Peyer's patch (tissue), 4 donors: ENCODE measurements at places on chromosomes 11 and 22. TPM values are rescaled to one million over a fixed set of nuclear protein-coding genes. Genes with fewer than 3 reads are reported as not detected.

DNA sequence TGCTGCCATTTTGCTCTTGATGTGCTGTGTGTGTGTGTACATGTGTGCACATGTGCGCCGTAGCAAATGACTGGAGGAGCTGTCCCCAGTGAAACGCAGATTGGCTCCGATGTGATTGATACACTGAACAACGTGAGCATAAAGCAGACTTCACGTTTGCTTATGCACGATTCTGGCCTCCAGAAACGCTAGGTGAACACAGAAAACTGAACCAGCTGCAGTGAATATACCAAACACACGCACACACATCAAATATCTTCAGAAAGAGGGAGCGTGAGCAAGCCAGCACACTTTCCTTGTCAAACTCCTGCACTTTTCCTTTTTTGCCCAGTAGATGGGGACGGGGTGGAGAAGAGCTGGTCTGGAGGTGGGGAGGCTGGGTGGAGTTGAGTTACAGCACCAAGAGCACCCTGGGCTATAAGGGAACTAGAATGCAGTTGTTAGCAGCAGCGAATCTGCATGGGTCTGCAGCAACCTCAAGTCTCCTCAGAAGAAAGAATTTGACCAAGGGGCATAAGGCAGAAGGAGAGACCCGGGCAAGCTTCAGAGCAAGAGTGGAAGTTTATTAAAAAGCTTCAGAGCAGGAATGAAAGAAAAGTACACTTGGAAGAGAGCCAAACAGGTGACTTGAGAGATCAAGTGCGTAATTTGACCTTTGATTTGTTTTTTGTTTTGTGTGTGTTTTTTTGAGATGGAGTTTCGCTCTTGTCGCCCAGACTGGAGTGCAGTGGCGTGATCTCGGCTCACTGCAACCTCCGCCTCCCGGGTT is 77.8 kb upstream of the CADM1 start:
- no peak for DNase-seq

DNA sequence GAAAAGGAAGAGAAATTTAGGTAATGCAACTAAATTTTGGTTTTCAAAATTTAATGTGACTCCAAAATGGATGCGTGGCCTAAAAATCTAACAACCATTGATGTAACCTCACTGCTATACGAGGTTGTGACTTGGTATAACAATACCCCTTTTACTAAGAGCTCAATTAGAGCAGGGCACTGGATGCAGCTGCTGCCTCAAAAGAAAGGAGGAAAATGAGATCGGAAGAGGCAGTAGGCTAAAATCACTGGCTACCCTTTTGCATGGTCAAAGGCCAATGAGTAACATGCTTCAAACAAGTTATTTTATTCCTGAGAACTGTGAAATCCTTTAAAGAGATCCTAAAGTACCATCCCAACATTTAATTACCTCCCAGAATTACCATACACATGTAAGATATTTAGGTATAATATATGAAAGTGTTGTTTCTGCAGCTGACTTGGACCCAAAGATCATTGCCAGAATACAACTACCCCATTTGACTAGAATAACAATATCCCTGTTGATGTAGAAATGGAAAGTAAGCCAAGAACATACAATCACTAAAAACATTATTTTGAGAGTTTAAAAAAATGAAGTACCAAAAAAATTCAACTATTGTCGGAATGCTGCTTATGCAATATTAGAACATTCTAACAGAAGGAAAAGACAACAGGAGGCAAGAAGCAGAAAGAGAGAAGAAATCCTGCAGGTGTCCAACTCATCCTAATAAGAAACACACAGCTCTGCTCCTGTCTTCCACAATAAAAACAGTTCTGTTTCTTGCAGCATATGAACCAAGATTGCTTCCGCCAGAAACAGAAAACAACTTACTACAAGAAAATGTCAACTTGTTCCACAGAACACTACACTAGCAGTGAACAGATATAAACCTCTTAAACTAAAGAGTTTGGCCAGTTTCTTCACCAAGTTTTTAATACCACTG is 15.0 kb downstream of the SIK3 start:
- DNase-seq = no peak

ASCL2 gene
- total RNA-seq = 8.3 TPM

- peak; percentile 87 for DNase-seq
These were observed 1.6 kb downstream of the PIM3 start for GRCh38 chr22:49962012-49962750.

- DNase-seq = no peak
These were observed 11.6 kb downstream of the CPSF7 start for GRCh38 chr11:61418136-61418535.

- DNase-seq = no peak
These were observed 2.6 kb downstream of the ANO1 start for GRCh38 chr11:70080763-70081162.

MSANTD4 gene
- 79.2 TPM for total RNA-seq

DNA sequence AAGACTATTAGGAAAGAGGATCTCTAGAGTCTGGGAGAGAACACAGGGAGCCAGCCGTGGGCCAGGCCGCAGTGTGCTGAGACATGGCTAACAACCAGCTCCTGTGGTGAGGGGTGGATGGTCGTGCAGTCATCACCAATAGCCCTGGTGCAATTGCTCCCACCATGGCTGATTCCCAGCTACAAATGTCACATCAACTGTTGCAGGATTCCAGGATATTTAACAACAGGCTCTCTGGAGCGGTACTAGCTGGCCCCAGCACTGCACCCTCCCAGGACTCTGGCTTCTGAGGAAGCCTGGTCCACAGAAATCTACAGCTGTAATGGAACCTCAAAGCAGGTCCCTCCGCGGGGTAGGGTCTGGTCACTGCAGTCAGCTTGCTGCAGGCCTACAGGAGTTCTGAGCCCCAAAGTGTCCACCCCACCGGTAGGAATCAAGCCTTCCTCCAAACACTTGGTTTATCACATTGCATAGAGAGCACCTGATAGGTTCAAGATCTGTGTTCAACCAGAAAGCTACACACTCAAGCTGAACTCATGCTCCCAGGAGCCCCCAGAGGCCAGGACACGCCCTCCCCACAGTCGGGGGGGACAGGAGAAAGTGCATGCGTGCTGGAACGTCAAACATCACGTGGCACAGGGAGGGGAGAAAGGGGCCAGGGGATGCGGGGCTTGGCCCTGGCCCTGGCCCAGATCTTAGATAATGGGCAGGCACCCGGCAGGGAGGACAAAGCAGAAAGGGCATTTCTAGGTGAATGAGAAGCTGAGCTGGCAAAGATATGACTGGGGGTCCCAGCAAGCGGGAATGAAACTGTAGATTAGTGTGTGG is 609.0 kb downstream of the TBC1D22A start:
- no peak for DNase-seq

SOX10 gene
- total RNA-seq = 1.1 TPM

GRCh38 chr11:69878144-69878883 is 59.1 kb upstream of the FGF3 start:
- DNase-seq = no peak

ARRB1 gene
- 45.4 TPM for total RNA-seq

CHCHD10 gene
- 144 TPM for total RNA-seq

- DNase-seq = no peak
These were observed 49.4 kb downstream of the FLRT1 start for GRCh38 chr11:64084951-64085710.

DNA sequence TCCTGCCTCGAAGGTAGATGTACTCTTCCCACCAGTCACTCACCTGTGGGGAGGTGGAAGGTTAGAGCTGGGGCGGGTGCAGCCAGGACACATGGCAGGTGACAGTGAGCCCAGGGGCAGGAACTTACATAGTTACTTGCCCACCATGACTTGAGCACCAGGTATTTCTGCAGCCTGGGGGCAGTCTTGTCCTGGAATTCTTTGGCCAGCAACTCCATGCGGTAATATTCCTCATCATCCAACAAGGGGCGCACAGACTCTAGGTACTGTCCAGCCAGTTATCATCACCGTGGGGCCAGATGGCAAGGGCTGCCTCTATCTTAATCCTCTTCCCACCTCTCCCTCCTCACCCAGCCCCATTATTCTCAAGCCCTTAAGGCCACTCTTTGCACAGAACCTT is 2.2 kb downstream of the CPT1B start:
- DNase-seq = peak; percentile 55

DNA sequence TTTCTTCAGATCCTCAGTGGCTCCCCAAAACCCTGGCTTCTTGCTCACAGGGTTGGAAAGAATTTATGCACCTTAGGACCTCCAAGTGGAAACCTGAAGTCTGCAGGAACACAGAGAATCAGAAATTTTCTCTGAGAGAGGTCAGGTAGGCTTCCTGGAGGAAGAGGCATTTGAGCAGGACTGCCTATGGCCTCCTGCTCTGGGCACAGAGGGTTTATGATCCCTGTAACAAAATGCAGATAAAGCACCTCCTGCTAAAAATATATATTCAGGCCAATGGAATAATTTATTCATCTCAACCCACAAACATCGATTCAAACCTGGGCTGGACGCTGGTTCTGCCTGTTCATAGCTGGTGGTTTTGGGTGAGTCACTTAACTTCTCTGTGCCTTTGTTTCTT is 68.1 kb upstream of the FGF3 start:
- DNase-seq = no peak
